NCI-H1930 (cell line): ENCODE measurements at places on chromosomes 3 and 15.

DNA sequence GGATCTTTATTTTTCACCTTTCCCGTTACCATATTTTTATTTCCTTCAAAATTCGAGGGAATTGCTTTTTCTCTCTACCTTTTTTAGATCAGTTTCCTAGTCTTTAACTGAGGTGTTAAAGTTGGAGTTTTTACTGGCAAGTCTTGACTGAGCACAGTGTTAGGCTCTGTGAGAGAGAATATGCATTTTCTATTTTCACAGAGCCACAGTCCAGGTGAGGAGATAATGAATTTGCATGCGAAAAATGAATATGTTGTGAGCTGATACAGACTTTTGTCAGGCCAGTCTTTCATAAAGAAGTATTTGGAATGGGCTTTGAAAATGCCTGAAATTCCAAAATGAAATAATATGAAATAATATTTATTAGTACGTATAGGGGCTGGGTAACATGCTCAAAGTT is 31.9 kb downstream of the MME start:
- DNase-seq: no peak

DNA sequence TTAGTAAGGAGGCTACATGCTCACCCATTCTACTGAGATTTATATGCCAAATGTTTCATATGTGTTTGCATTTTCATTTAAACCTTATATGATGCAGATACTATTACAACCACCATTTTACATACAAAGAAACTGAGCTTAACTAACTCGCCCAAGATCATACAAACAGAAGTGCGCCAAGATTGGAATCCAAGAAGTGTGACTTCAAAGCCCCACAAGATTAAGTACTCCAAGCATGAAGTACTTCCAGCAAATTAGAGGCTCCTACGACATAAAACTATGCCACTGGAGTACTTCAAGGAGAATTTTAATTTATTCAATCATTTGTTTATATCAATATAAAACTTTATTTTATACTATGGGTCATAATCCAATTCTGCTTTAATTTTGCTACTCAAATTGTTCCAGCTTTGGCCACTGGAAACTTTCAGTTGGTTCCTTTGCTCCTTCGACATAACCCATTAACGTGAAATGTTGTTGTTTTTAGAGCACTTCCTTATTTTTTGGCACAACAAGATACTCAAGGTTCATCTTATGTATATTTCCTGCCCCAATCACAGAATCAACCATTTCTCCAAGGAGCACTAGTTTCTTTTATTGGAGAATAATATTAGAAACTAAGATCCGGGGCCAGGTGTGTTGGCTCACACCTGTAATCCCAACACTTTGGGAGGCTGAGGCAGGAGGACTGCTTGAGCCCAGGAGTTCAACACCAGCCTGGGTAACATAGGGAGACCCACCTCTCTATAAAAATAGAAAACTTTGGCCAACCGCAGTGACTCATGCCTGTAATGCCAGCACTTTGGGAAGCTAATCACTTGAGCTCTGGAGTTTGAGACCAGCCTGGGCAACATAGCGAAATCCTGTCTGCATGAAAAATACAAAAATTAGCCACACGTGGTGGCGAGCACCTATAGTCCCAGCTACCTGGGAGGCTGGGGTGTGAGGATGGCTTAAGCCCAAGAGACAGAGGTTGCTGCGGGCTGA is 10.4 kb downstream of the INO80 start:
- DNase-seq: no peak

- DNase-seq: no peak
These were observed 30.0 kb downstream of the MB21D2 start for GRCh38 chr3:192887701-192888100.

DNA sequence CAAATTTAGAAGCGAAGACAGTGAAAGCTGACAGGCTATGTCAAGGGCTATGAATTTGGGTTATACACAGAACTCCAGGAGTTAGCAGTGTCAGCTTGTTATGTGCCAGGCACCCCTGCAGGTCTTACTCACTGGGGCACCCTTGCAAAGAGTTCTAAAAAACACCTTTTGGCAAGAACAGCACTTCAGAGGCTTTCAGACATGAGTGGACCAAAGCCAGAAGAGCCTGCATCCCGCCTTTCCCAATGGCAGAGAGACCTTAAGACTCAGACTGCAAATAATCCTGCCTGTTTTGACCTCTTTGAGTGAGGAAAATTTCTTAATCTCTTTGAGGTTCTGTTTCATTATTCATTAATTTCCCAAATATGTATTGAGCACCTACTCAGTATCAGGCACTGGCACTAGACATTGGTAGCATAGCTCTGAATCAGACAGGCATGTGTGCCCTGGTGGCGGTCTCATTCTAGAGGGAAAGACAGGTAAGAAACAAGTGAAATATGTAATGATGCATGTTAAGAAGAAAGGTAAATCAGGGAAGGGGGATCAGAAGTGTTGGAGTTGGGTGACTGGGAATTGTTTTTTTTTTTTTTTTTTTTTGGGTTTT is 280.0 kb downstream of the KBTBD8 start:
- DNase-seq: no peak

- no peak for DNase-seq
These were observed 1.5 kb downstream of the ITPKA start for GRCh38 chr15:41494922-41495735.

DNA sequence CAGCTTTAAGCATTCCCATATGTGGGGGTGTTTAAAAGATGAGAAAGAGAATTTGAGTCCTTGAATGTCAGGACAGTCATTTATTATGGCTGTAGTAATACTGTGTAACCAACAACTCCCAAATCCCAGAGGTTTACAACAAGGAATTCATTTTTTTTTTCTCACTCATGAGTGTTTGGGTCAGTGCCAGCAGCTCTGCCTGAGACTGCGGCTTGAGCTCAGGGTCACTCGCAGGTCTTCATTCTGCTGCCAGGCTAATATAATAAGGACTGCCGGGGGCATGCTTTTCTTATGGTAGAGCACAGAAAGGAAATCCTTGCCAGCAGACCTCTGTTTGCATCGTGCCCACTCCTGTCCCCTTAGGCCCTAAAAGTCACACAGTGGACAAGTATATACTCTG is 277.9 kb upstream of the LMCD1 start:
- no peak for DNase-seq

- DNase-seq: no peak
These were observed 451.1 kb upstream of the TPRG1 start for GRCh38 chr3:188720636-188721035.

DNA sequence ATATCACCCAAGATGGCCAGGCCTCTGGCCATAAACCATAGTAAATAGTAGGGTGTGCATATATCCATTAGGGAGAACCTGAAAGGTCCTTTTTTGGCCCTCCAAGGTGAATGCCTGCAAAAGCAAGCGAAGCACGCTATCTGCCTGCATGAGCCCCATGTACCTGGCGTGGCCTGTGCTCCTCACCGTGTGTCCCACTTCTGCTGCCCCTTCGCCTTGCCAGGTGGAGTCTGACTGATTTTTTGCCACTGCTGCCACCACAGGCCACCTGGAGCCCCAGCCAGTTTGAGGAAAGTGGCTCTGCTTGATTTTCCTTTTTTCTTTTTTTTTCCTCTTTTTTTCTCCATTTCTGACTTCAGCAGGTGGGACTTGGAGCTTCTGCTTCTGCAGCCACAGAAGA is 139.7 kb downstream of the SNRPN start:
- no peak for DNase-seq

DNA sequence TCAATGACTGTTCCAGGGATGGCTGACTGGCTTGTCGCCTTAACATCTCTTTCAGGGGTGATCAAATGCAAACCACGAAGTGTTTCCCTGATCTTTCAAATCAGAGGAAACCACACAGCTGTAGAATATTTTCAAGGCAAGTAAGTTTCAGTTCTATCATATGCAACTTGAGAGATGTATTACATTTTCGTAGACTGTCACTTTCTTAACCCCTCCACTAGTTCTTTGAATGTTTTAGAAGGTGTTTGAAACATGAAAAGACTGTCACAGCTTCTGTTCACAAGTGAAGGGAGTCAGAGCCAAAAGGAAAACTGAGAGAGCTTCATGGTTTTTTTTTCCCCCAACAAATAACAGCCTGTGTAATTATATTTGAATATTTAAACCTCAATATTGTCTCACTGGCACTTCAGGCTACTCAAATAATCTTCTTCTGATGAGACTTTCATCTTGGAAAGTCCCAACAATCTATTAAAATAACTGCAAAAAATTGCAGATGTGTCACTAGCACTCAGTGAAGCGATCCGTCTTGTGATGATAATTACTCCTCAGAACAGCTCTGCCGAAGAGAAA is 25.9 kb upstream of the CAPN7 start:
- DNase-seq: no peak

- DNase-seq: no peak
These were observed 126.7 kb downstream of the LPP start for GRCh38 chr3:188280627-188281026.

- no peak for DNase-seq
These were observed 105.5 kb upstream of the MRPL3 start for GRCh38 chr3:131608296-131608695.

DNA sequence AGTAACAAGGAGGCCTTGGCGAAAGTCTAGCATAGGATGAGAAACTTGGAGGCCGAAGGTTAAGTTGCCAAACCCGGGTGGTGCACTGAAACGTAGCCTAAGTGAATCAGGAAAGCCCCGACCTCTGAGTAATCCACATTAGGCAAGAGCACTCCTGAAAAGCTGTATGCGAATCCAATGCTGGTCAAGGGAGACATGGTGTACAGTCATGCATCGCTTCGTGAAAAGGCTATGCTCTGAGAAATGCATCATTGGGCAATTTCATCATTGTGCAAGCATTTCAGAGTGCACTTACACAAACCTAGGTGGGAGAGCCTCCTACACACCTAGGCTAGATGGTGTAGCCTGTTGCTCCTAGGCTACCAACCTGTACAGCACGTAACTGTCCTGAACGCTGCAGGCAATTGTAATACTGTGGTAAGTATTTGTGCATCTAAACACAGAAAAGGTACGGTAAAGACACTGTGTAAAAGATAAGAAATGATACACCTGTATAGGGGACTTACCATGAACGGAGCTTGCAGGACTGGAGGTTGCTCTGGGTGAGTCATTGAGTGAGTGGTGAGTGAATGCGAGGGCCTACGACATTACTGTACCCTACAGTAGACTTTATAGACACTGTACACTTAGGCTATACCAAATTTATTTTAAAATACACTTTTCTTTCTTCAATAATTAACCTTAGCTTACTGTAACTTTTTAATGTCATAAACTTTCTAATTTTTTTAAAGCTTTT is 222.5 kb downstream of the SHQ1 start:
- DNase-seq: no peak

DNA sequence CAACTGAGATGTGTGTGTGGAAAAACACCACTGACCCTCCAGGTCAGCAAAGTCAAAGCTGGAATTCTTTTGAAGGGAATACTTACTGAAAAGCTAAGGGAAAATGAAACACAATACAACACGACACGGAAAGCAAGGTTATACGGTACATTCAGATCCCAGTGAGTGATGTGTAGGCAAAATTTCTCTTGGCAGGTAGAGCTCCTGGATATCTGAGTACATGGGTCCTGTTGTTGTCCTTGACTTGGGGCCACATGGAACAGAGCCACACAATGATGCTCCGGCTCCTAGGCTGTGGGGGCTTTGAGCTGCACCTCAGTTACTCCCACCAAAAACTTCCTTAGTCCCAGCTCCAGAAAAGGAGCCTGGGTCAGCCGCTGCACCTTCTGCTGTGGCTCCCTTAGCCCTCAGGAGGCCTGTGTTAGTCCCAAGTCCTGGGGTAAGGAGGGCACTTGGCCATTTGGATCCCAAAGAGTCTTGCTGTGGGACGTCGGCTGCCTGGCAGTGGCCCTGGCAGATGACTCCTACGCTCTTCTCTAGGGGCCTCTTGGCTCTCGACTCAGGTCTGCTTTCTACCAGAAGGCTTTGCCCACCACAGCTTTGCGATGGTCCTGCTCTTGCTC is 95.6 kb downstream of the ADCY5 start:
- no peak for DNase-seq

- DNase-seq: no peak
These were observed 93.9 kb downstream of the CPN2 start for GRCh38 chr3:194257151-194257621.

DNA sequence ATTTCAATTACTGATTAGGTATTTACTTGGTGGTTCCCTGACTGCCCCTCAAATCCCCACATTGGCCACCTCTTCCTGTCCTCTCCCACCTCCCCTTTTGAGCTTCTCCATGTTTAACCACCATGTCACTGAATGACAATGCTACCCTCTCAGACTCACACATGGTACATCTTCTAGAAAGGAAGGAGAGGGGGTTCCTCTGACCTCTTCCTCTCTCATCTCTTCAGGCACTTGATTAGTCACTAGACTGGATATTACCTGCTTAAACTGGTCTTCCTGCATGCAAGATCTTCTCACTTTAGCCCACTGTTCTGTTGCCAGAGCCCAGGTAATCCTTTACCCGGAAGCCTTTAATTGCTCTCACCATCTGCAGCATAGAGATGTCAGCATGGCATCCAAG is 64.9 kb downstream of the DIPK2A start:
- no peak for DNase-seq
